Astrocyte (in vitro differentiated cells and primary cell): ENCODE measurements at places on chromosomes 16 and 17. TPM values are rescaled to one million over a fixed set of nuclear protein-coding genes. Genes with fewer than 3 reads are reported as not detected.

The GFAP gene
- total RNA-seq: 0.22 TPM in 1 of 2 replicates, not detected in the other

The NGFR gene
- 0.64 and 1.0 TPM in 2 replicates for total RNA-seq

The WWP2 gene
- 26.4 and 28.7 TPM in 2 replicates for total RNA-seq

The TMEM114 gene
- total RNA-seq: not detected in 2 replicates

The SOX8 gene
- 0.70 and 0.98 TPM in 2 replicates for total RNA-seq

The KRTAP3-2 gene
- total RNA-seq: not detected in 2 replicates

The GPS1 gene
- 91.4 and 102 TPM in 2 replicates for total RNA-seq

The OR1A1 gene
- total RNA-seq: not detected in 2 replicates

The TADA2A gene
- 14.0 TPM in 2 replicates for total RNA-seq

The HEATR9 gene
- total RNA-seq: not detected in 2 replicates

The CSH1 gene
- 8.9 and 15.5 TPM in 2 replicates for total RNA-seq

The RUNDC3A gene
- 2.0 and 3.4 TPM in 2 replicates for total RNA-seq

The TNS4 gene
- not detected in 2 replicates for total RNA-seq

The TNRC6C gene
- 6.3 and 7.3 TPM in 2 replicates for total RNA-seq

The ADGRG3 gene
- total RNA-seq: not detected in 2 replicates

The CD300LG gene
- not detected in 2 replicates for total RNA-seq

The STH gene
- not detected in 2 replicates for total RNA-seq

The SPN gene
- 0.07 TPM in 1 of 2 replicates, not detected in the other for total RNA-seq

The KCNJ16 gene
- total RNA-seq: 0.73 and 1.5 TPM in 2 replicates

The DRC3 gene
- total RNA-seq: 0.43 and 1.1 TPM in 2 replicates

The CIBAR2 gene
- total RNA-seq: not detected in 2 replicates

The SLC43A2 gene
- total RNA-seq: 17.9 and 18.0 TPM in 2 replicates

The CNGB1 gene
- not detected in 2 replicates for total RNA-seq

The DBNDD1 gene
- 18.1 and 24.0 TPM in 2 replicates for total RNA-seq

The TAX1BP3 gene
- total RNA-seq: 193 and 194 TPM in 2 replicates

The CD300A gene
- not detected in 2 replicates for total RNA-seq

The IFT20 gene
- total RNA-seq: 69.9 and 70.4 TPM in 2 replicates

The DNAI2 gene
- not detected in 2 replicates for total RNA-seq

The CCL7 gene
- not detected in 2 replicates for total RNA-seq

The TMEM220 gene
- 1.0 and 1.3 TPM in 2 replicates for total RNA-seq

The AMDHD2 gene
- total RNA-seq: 24.9 and 32.3 TPM in 2 replicates

The QPRT gene
- total RNA-seq: 85.9 and 98.1 TPM in 2 replicates

The SYCE1L gene
- 2.0 and 5.2 TPM in 2 replicates for total RNA-seq

The FBXW10 gene
- total RNA-seq: not detected in 2 replicates

The CCL1 gene
- not detected in 2 replicates for total RNA-seq

The CDYL2 gene
- 20.9 and 26.5 TPM in 2 replicates for total RNA-seq

The SCARF1 gene
- total RNA-seq: 2.9 and 3.9 TPM in 2 replicates

The ASPHD1 gene
- total RNA-seq: 43.3 and 44.8 TPM in 2 replicates

The NPIPA5 gene
- total RNA-seq: 0.82 and 1.1 TPM in 2 replicates

The ESRP2 gene
- 2.5 and 5.1 TPM in 2 replicates for total RNA-seq

The ARRB2 gene
- total RNA-seq: 6.3 and 10.3 TPM in 2 replicates

The TPSD1 gene
- not detected in 2 replicates for total RNA-seq

The C16orf96 gene
- total RNA-seq: 0.20 and 0.38 TPM in 2 replicates
